ENCODE measurements at places on chromosomes 12 and 14. TPM values are rescaled to one million over a fixed set of nuclear protein-coding genes. Genes with fewer than 3 reads are reported as not detected.

The CORO1C gene
- 66.3 TPM for total RNA-seq

The TBC1D30 gene
- total RNA-seq: 0.05 TPM

The SLC4A8 gene
- 12.6 TPM for total RNA-seq

The AEBP2 gene
- 57.4 TPM for total RNA-seq

DNA sequence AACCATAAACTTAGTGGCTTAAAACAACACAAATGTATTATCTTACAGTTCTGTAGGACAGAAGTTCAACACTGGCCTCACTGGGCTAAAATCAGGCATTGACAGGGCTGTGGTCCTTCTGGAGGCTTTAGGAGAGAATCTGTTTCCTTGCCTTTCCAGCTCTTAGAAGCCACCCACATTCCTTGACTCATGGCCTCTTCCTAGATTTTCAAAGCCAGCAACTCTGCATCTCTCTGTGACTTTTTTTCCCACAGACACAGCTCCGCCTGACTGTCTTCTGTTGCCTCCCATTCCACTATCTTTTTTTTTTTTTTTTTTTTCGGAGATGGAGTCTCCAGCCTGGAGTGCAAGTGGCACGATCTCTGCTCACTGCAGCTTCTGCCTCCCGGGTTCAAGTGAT, 11.8 kb upstream of the NFATC4 start:
- DNase-seq: no peak
- no peaks in the 10 kb centered on the region for H3K4me1 ChIP-seq
- H3K4me3 ChIP-seq: no peak overlapping the region

- DNase-seq: no peak
- no peak overlapping the region for H3K4me3 ChIP-seq
- peaks cover 18% of the 10 kb centered on the region for H3K4me1 ChIP-seq
- H3K36me3 ChIP-seq: peaks cover 4% of the 10 kb centered on the region
- H3K27ac ChIP-seq: no peak overlapping the region
Measured at GRCh38 chr14:68195126-68195525, 375.5 kb downstream of the RAD51B start.

GRCh38 chr14:76186308-76187027, 34.7 kb downstream of the GPATCH2L start:
- H3K4me3 ChIP-seq: no peak overlapping the region
- H3K27me3 ChIP-seq: no peaks in the 10 kb centered on the region
- H3K27ac ChIP-seq: no peak overlapping the region

DNA sequence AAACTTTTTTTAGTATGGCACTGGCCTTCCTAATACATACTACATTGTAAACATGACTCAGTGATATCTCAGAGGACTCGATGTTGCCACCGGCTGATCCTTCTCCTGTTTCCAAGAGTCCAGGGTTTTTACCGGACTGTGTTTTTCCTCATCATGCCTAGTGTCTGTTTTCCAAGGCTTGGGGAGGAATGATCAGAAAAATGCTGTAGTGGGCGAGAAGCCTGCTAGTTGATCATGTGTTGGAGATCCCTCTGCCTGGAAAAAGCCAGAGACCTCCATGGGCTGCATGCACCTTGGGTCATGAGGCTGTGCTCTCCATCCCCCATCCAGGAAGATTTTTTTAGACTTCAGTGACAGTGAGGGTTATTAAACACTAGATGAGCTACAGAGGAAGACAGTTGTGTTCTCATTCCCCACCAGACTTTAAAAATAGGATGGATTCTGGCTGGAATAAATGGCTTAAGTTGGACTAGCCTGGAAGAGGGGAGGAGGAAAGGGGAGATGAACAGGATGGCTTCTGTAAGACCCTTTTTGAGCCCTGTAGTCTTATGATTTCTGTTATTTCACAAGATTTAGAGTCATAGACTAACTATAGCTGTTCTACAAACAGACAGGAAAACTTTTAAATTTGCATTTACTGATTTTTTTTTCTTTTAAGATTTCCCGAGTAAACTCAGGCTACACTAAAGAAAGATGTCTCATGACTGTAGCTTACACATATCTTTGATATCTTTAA, 145.7 kb downstream of the SAMD4A start:
- no peak for DNase-seq
- H3K4me1 ChIP-seq: peaks cover 27% of the 10 kb centered on the region
- peaks cover 10% of the 10 kb centered on the region for H3K27me3 ChIP-seq

DNA sequence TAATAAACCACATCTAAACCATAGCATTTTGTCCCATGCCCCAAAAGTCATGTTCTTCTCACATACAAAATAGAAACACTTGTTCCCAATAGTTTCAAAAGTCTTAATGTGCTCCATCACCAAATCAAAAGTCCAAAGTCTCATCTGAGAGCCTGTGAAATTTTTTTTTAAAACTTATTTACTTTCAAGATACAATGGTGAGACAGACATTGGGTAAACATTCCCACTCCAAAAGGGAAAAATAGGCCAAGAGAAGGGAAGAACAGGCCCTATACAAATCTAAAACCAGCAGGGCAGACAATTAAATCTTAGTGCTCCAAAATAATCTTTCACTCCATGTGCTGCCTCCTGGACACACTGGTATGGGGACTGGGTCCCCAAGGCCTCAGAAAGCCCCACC, 84.4 kb upstream of the AMIGO2 start:
- peaks cover 3% of the 10 kb centered on the region for H3K4me1 ChIP-seq
- H3K27ac ChIP-seq: no peak overlapping the region
- no peak for DNase-seq
- peaks cover 56% of the 10 kb centered on the region for H3K36me3 ChIP-seq
- no peak overlapping the region for H3K4me3 ChIP-seq

DNA sequence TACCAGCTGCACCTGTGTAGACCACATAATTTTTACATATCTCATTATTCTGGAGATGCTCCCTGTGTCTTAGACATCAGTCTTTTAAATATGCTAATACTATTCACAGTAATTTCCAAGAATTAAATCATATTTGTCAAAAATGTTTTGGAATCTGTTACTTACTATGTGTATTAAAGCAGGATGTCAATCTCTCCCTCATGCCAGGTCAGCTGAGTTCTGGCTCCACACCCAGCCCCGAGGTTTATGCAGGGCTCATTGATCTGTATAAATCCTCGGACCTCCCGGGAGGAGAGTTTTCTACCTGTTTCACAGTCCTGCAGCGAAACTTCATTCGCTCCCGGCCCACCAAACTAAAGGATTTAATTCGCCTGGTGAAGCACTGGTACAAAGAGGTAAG, 27.9 kb downstream of the OAS2 start:
- H3K4me1 ChIP-seq: no peaks in the 10 kb centered on the region
- peaks cover 94% of the 10 kb centered on the region for H3K36me3 ChIP-seq
- H3K27me3 ChIP-seq: no peaks in the 10 kb centered on the region

GRCh38 chr12:88258396-88258795, 116.3 kb downstream of the TMTC3 start:
- no peaks in the 10 kb centered on the region for H3K4me1 ChIP-seq
- no peak overlapping the region for H3K27ac ChIP-seq
- DNase-seq: no peak

All from activated CD8-positive, alpha-beta T cell treated with anti-CD3 and anti-CD28 coated beads, Interleukin-2, amount 10 ng/mL, durations not matched to agents 7 days and 5 days (primary cell).